GM23338 (cell line): ENCODE measurements at places on chromosomes 1 and 21.

DNA sequence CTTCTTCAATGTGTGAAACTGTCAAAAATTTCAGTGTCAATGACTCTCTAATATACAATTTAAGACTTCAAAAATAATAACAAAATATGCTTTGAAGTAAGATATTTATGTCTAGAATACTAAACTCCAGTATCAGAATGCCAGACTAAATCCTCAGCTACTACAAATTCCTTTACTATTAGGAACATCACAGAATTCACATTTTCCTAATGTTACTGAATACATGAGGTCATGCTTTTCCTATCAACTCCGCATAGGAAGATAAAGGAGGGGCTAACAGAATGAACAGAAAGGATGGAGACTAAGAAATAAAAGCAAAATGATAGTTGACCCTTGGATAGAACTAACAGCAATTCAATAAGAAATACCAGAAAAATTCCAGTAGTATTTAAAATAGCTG lies 292.7 kb downstream of the SDCCAG8 start:
- no peak for DNase-seq

DNA sequence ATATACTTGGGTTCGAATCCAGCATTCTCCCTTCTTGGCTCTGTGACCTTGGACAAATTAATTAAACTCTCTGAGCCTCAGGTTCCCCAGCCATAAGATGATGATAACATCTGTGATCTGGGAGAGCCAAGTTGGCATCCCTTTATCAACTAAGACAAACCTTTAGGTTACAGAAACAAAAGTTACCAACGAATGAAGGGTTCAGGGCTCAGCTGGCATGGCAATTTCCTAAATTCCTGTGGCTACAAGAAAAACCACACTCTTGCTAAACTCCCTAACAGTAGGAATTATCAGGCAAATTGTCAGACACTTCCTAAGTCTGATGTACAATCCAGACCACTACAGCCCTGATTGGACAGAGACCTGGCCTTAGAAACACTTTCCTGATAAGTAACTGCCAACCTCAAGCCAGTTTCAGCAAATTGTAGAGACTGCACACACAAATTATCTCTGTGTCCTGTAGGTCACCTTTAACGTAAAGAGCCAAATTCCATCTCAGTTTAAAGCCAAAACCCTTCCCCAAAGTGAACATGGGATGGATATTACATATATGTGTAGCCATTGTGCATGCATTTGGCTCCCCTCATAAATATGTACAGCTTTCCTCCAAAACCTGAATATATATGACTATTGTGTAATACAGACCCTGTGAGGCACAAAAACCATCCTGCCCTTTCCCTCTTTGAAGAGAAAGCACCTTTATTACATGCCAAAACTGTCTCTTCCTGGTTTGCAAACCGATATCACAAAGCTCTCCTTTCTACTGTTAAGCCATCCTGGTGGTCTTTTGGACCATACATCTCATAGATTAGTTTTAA lies 39.5 kb upstream of the EDARADD start:
- no peak for DNase-seq

GRCh38 chr1:234698686-234699085 lies 88.7 kb upstream of the IRF2BP2 start:
- DNase-seq: no peak

DNA sequence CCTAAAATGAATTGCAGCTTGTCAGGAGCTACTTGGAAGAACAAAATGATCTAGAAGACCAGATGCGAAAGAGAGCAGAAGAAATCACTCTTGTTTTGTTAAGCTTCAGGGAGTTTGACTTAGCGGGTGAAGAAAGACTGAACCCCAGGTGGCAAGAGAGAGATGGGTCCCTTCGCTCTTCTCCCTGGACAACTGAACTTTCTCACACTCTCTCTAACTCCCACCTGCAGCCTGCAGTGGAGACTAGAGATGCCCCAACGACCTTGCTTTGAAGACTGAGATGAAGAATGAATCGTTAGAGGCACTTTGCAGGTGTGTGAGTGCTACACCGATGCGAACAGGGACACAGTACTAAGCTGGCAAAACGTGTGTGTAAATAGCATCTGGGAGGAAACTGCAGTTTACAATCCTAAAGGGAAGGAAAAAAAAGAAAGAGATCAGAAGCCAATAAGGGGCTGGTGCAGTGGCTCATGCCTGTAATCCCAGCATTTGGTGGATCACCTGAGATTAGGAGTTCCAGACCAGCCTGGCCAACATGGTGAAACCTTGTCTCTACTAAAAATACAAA lies 64.5 kb upstream of the LYST start:
- DNase-seq: no peak

GRCh38 chr1:183905508-183906113 lies 100.7 kb downstream of the RGL1 start:
- DNase-seq: no peak

DNA sequence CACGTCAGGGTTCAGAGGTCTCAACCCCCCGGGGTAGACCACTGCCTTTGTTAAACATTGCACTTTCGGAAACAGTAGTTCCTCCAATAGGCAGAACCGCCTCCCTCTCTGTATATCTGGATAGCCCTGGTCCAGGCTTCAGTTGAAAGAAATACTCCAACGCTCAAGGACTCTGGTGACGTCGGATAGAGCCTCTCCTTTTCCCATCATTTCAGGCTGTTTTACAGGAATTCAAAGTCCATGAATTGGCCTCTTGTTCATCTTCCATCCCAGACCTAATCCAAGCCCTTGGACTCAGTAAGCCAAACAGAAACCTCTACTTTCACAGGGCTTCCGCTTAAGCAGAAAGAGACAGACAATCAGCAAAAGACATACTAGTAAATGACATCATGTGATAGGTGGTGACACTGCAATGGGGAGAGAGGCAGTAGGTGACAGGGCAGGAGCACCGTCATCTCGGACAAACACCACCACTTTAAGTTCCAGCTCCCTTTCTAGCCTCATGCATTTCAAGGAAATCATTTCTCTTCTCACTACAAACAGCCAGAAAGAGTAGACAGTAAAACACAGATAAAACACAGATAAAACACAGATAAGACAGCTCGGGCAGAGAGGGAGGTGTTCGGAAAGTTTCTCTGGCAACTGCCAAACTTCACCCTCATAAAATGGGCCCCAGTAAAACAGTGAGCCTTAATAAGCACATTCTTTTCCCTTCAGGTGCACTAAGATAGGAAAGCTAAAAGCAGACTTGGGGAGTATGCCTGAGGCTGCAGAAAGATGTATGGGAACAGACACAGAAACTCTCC lies 2.3 kb upstream of the PLA2G2A start:
- no peak for DNase-seq

DNA sequence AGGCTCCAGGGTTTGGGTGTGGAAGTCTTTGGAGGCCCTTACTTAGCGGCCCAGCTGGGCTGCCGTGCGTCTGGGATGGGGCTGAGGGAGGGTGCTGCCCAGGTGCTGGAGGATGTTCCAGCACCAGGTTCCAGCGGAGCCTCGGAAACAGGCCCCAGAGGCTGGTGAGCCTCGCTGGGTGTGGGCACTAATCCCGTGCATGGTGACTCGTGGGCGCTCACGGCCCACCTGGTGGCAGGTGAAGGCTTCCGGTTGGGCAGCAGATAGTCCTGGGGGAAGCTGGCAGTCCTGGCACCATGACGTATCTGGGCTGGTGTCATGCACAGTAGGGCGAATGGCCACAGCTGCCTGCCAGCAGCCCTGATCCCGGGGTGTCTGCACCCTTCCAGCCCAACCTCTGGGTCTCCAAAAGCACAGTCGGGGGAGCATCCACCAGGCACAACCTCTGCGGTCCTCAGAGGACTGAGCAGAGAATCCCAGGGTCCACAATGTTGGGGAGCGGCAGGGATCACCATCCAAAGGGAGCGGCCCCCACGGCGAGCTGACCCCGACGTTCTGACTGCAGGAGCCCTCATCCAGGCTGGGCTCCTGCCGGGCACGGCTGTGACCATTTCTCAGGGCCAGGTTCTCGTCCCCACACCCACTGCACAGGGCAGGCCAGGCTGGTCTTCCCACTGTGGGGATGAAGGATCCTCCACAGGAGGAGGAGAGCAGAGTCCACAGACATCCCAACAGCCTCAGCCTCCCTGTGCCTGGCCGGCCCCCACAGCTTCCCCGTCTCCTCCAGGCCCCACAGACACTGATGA lies 25.3 kb downstream of the FTCD start:
- DNase-seq: no peak

DNA sequence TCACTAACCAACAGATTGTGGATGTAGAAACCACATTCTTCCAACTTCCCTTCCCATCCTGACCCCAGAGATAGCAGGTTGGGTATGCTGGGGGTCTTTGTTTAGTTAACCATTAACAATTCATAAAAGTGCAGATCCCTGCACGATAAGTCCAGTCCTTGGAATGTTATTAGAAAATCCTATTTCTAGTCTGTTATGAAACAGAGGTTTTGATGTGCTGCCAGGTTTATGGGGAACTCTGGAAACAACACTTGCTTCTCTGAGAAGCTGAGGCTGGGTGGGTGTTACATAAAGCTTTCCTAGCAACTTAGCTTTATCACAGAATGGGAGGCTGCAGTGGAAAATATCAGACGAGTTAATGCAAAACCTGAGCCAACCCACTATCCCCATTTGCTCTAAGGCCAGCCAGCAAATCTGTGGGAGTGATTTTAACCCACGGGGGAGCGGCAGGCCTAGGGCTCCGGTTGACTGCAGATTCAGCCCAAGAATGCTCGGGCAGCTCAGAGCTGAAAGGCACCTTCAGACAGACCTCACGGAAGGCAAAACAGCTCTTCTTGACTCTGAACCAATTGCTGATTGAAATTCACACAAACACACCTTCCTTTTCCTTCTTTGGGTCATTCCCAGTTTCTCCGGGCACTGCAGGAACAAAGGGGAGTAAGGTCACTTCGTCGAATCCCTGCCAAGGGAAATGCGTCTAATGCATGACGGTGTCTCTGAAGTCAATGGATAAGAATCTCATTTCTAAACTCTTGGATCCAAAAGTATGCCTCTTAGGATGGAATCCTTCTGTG lies 111.7 kb upstream of the IRF2BP2 start:
- DNase-seq: no peak

DNA sequence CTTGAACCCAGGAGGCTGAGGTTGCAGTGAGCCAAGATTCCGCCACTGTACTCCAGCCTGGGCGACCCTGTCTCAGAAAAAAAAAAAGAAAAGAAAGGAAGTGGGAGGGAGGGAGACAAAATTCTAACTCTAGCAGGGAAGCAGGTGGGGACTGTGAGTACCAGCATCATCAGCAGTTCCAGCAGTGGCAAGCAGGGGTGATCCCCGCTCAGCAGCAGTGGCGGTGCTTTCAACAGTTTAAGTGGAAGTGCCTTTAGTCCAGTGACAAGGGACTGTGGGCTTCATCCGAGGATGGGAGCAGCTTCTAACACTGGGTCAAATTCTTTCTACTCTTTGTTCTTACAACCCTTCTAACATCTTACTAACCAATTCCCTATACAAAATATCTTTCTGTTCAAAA lies 858.1 kb upstream of the ADAMTS5 start:
- DNase-seq: peak; percentile 54

GRCh38 chr1:241841691-241842090 lies 6.3 kb upstream of the EXO1 start:
- no peak for DNase-seq

DNA sequence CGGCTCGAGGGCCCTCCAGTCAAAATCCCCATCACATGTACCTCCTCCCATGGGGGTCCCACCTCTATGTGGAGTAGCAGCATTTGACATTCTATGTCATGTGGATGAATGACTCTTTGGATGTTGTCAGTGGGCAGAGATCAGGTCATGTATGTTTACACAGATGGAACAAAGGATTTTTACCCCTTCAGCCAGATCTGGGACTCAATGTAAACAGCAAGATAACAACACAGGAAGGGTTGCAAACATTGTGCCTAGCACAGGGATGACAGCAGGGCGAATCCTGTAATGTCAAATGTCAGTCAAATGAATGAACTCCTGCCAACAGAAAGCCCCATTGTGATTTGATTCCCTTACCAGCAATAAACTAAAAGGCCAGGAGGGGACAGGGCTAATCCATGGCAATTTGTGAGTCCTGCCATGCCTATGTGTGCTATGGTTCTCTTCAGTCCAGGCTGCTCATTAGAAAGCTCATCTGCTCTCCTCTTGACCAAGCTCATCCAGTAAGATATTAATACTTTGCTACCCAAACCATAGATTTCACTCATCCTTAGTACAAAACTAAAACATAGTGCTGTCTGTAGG lies 60.3 kb downstream of the PGBD5 start:
- peak; percentile 16 for DNase-seq

DNA sequence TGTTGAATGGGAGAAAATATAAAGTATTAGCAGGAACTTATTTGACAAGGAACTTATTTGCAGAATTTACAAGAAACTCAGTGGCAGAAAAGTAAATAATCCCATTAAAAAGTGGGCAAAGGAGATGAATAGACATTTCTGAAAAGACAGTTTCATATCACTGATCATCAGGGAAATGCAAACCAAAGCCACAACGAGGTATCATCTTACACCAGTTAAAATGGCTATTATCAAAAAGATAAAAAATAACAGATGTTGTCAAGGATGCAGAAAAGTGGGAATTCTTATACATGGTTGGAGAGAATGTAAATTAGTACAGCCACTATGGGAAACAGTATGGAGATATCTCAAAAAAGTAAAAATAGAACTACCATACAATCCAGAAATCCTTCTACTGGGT lies 61.0 kb downstream of the SYT14 start:
- no peak for DNase-seq

- DNase-seq: no peak
Measured at GRCh38 chr1:82700476-82700875, 899.7 kb downstream of the ADGRL2 start.

GRCh38 chr1:85656256-85656655 lies 52.0 kb downstream of the ZNHIT6 start:
- no peak for DNase-seq

GRCh38 chr1:7616076-7616832 lies 154.8 kb upstream of the VAMP3 start:
- peak; percentile 88 for DNase-seq

GRCh38 chr1:218364028-218364710 lies 19.0 kb downstream of the TGFB2 start:
- DNase-seq: no peak

DNA sequence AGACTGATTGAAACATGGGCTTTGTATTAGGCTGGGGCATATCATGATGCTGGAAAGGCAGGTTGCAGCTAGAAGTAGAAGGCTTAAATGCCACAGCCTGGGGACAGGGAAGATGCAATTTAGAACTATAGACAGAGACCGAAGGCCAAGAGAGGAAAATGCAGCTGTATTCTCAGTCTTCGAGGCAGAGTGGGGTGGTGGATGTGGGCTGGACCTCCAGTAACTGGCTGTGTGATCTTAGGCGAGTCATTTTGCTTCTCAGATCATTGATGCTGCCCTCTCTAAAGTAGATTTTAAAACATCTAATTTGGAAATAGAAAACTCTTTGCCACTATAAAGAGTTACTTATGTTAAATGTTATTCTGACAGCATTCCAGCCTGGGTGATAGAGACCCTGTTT lies 17.7 kb upstream of the SH2D2A start:
- DNase-seq: no peak
